ENCODE measurements at places on chromosomes 11 and 22.

DNA sequence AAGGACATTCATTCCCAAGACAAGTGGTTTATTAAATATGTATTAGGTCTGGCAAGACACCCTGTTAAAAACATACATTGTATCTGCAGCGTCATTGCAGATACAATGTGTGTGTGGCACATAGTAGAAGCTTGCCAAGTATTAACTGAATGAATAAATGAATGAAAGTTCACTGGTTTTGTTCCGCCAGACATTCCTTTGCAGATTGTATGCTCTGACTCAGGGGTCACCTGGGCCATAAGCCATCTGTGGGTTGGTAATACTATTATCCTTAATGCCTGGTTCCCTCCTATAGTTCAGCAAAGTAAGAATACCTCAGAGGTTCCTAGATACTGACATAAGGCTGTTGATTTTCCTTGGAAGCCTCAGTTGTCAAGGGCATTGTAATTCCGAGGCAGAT, 377.3 kb upstream of the CCDC90B start:
- DNase-seq, result no peak

GRCh38 chr11:6530848-6531247, 33.8 kb downstream of the DNHD1 start:
- no peak for DNase-seq

GRCh38 chr11:66835768-66836405, 7.4 kb upstream of the RCE1 start:
- no peak for DNase-seq

DNA sequence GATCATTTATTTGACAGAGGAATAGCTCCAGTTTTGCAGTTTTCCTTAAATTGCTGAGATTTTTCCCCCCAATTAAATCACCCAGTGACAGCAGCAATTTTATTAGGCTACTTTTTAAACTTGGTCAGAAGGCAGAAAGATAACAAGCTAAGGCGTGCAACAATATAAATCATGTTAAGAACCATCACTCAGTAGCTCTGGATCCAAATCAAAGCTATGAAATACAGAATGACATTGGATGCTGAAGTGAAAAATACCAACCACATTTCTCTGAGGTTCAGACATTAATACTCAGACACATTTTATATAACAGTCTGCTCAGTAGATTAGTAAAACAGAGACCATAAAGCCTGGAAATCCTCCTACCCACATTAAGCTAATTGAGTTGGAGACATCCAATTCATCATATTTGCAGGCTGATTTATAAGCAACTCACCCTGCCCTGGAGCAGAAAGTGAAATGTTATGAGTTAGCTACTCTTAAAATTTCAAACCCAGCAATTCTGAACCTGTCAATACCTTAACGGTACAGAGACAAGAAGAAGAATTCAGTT, 1108.4 kb downstream of the DLG2 start:
- no peak for DNase-seq

- DNase-seq, result no peak
These were observed 15.2 kb downstream of the MIF start for GRCh38 chr22:23909296-23909898.

- no peak for DNase-seq
These were observed 6.3 kb downstream of the FXYD2 start for GRCh38 chr11:117818041-117818873.

DNA sequence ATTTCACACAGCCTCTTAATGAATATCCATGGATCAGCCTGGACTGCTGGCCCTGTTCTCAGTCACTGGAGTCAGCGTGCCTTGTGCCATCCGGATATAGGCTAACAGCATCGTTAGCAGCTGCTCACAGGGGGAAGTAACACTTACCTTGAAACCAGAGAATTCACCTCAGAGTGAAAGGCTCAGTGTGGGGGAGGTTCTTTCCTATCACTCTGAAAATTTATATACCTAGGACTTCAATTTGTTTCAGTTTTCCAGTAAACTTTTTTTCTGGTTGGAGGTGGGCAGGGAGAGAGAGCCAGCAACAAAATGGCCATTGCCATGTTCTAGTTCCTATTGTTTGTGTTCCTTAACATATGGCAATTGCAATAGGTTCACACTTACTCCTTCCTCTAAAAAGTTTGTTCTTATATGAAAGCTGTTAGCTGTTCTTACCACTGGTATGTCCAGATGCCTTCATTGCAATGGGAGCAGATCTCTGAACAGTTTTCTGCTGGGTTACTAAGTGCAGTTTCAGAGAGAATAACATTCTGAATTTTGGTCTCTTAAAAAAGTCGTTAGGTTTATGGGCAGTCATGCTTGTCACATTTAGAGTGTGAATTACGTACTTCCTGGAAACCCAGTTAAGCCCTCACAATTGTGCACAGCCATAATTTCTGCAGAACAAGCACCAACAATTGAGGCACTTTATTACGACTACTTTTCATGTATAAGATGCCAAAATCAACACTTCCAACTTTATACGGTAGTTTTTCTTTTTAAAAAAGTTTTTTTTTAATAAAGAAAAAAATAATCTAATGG, 247.6 kb downstream of the CADM1 start:
- no peak for DNase-seq

- DNase-seq, result no peak
These were observed 5.0 kb downstream of the UQCR10 start for GRCh38 chr22:29772170-29772641.

DNA sequence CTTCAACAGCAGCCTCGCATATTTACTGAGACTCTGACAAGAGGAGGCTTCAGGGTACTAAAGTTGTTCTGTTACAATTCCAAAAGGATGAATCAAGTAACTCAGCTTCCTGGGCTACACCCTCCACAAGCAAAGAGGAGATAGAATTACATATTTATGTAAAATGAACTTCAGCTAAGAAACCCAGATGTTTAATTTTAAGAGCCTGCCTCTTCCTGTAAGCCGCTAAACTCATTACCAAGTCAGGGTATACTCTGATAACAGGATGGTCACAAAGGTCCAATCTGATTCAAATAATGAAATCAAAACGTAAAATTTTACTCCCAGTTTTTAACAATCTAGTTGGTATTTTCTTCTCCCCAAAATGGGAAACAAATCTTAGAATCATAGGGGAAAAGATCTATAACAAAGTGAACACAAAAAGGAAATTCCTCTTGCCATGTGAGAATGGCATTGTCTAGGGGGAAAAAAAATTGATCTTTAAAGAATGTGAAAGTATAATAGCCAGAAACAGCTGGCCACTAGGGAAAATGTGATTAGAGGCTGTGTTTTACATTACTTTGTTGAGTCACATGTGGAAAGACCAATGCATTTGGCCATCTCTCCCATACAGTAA, 30.9 kb downstream of the CHEK2 start:
- no peak for DNase-seq
